ENCODE measurements at places on chromosomes 2 and 18. TPM values are rescaled to one million over a fixed set of nuclear protein-coding genes. Genes with fewer than 3 reads are reported as not detected.

- H3K4me3 ChIP-seq, result no peak overlapping the region
- H3K4me1 ChIP-seq, result no peaks in the 10 kb centered on the region
- no peaks in the 10 kb centered on the region for H3K27me3 ChIP-seq
- no peak for DNase-seq
- no peak overlapping the region for H3K27ac ChIP-seq
These were observed 326.6 kb upstream of the ID2 start for GRCh38 chr2:8355102-8355859.

Gene CNRIP1
- total RNA-seq, result 43.2 TPM

GRCh38 chr2:200367155-200367554, 60.7 kb downstream of the SPATS2L start:
- no peaks in the 10 kb centered on the region for H3K27me3 ChIP-seq
- H3K36me3 ChIP-seq, result no peaks in the 10 kb centered on the region
- H3K4me3 ChIP-seq, result no peak overlapping the region
- peaks cover 58% of the 10 kb centered on the region for H3K4me1 ChIP-seq
- no peak overlapping the region for H3K27ac ChIP-seq

- no peak for DNase-seq
- H3K36me3 ChIP-seq, result no peaks in the 10 kb centered on the region
- H3K27ac ChIP-seq, result peak overlapping the region; percentile 79
- no peaks in the 10 kb centered on the region for H3K27me3 ChIP-seq
- H3K4me1 ChIP-seq, result peaks cover 26% of the 10 kb centered on the region
These were observed 16.7 kb upstream of the FOSL2 start for GRCh38 chr2:28375742-28376631.

DNA sequence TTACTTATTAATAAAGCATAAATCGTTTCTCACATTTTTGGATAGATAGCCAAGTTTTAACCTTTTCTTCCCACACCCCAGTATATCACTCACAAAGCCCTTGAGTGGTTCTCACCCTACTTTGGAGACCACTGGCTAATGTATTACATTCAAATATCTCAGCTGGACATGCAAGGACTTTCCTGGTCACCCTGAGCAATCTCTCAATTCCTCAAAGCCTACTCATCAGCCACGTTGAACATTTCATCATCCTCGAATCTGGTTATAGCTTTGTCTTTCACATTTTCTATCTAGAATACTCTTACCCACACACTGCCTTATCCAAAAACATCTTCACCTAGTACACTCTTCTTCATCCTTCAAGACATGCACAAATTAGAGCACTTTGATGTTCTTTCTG, 71.1 kb upstream of the MAPRE2 start:
- H3K4me3 ChIP-seq, result no peak overlapping the region
- H3K27me3 ChIP-seq, result no peaks in the 10 kb centered on the region
- no peak overlapping the region for H3K27ac ChIP-seq
- no peaks in the 10 kb centered on the region for H3K4me1 ChIP-seq
- no peak for DNase-seq

GRCh38 chr2:221527776-221528309, 44.3 kb downstream of the EPHA4 start:
- no peak overlapping the region for H3K27ac ChIP-seq
- H3K36me3 ChIP-seq, result no peaks in the 10 kb centered on the region
- H3K4me3 ChIP-seq, result no peak overlapping the region
- no peak for DNase-seq

Gene TNFAIP6
- total RNA-seq, result 2.0 TPM

GRCh38 chr18:60100778-60101177, 201.0 kb downstream of the PMAIP1 start:
- DNase-seq, result no peak
- H3K4me1 ChIP-seq, result no peaks in the 10 kb centered on the region
- no peaks in the 10 kb centered on the region for H3K27me3 ChIP-seq
- no peak overlapping the region for H3K4me3 ChIP-seq
- H3K27ac ChIP-seq, result no peak overlapping the region

DNA sequence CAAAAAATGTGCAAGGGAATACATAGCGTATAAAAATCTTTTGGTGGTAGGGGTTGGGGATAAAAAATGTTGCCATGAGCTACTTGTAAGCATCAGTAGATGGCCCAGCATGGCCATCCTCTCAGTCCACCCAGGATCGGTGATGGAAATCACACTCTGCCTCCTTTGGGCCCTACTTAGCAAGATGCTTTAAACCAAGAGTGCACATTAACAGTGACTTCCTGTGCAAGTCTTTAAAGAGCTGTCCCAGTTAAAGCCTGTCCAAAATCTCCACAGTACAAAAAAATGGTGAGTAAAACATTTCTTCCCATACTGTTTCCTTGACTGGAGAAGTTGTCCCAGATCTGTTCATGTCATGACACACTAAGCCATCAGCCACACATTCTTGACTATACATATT, 18.0 kb downstream of the ANKRD44 start:
- peaks cover 24% of the 10 kb centered on the region for H3K4me1 ChIP-seq
- no peaks in the 10 kb centered on the region for H3K27me3 ChIP-seq
- no peaks in the 10 kb centered on the region for H3K36me3 ChIP-seq

DNA sequence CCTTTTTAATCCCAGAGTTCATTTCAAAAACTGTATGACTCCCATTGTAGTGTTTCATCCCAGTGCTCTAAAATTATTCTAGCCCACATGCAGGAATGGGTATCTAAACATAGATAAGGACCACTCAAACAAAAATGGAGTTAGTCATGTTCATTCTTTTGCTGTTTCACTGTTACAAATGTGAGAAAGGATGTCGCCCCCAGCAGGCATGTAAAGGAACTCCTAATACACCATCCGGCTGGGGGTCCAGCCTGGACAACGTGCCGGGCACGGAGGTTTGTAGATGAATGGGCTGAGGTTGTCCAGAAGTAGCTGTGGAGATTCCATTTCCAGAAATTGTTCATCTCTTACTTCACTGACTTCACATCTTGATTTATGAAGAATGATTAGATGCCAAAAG, 101.9 kb upstream of the RAB12 start:
- H3K27ac ChIP-seq, result no peak overlapping the region
- no peaks in the 10 kb centered on the region for H3K4me1 ChIP-seq
- no peaks in the 10 kb centered on the region for H3K36me3 ChIP-seq

Gene DNAJC5G
- total RNA-seq, result 1.5 TPM

Gene COL4A3
- total RNA-seq, result 1.5 TPM

Gene ACTG2
- 413 TPM for total RNA-seq

- DNase-seq, result no peak
- H3K4me1 ChIP-seq, result peaks cover 5% of the 10 kb centered on the region
- H3K27ac ChIP-seq, result no peak overlapping the region
- H3K36me3 ChIP-seq, result no peaks in the 10 kb centered on the region
These were observed 118.9 kb downstream of the EHBP1 start for GRCh38 chr2:62824388-62824787.

- H3K4me3 ChIP-seq, result no peak overlapping the region
- H3K27me3 ChIP-seq, result no peaks in the 10 kb centered on the region
- H3K36me3 ChIP-seq, result no peaks in the 10 kb centered on the region
- peak; percentile 77 for DNase-seq
These were observed 287.4 kb upstream of the HDAC4 start for GRCh38 chr2:239688122-239688681.

GRCh38 chr2:230722207-230722885, 9.7 kb downstream of the CAB39 start:
- H3K36me3 ChIP-seq, result peaks cover 10% of the 10 kb centered on the region
- H3K4me3 ChIP-seq, result no peak overlapping the region
- DNase-seq, result no peak
- H3K27me3 ChIP-seq, result no peaks in the 10 kb centered on the region
- peaks cover 52% of the 10 kb centered on the region for H3K4me1 ChIP-seq

Measured in vagina (tissue), 2 donors.